ENCODE measurements at places on chromosomes 2 and 18. TPM values are rescaled to one million over a fixed set of nuclear protein-coding genes. Genes with fewer than 3 reads are reported as not detected.

CNOT9 gene
- 14.5 TPM for polyA plus RNA-seq

ANKRD23 gene
- polyA plus RNA-seq: 27.0 TPM

SLC4A5 gene
- 0.79 TPM for polyA plus RNA-seq

LIPG gene
- polyA plus RNA-seq: 0.07 TPM

REG1A gene
- 1.7 TPM for polyA plus RNA-seq

FZD7 gene
- 8.0 TPM for polyA plus RNA-seq

ADD2 gene
- 0.45 TPM for polyA plus RNA-seq

UGT1A10 gene
- not detected for polyA plus RNA-seq

NEU2 gene
- not detected for polyA plus RNA-seq

CNDP1 gene
- polyA plus RNA-seq: 0.05 TPM

FAM110C gene
- polyA plus RNA-seq: 2.5 TPM

NTSR2 gene
- polyA plus RNA-seq: 0.16 TPM

POTEI gene
- polyA plus RNA-seq: 0.16 TPM

ZSWIM2 gene
- not detected for polyA plus RNA-seq
